ENCODE measurements at places on chromosomes 3 and 15.
A peak's percentile ranks its signal among the peaks of the same experiment; 100 is the strongest.

GRCh38 chr3:131387796-131388489 is 6.4 kb downstream of the NUDT16 start:
- DNase-seq: no peak

- peak; percentile 46 for DNase-seq
Observed at GRCh38 chr3:179068779-179069530, 2.7 kb downstream of the ZMAT3 start.

DNA sequence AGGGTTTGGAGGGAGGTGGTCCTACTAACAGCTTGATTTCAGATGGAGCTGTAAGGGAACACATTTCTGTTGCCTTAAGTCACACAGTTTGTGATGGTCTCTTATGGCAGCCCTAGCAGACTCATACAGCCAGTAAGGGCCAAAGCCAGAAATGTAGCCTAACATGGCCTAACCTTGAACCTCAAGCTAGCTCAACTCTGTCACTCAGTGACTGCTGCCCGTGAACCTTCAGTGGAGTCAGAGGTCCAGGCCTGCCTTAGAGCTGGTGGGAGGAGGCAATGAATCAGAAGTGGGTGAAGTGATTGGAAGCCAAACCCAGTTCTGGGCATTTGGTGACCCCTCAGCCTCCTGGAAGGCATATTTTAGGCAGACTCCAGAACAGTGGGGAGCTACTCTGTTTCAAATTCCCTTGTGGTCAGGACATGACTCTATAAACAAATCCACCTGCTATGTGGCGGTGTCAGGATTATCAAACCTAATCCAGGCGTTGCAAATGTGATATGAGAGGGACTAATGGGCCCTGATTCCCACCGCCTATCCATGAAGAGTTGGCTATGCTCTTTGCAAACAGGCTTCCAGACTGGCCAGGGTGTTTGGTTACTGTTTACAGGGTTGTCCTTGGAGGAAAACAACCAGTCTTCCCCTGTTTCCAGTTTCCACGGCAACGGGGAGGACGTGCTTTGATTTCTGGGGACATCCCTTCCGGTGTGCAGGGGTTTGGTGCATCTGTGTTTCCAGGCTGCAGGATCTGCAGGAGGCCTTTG is 105.9 kb upstream of the AGBL1 start:
- peak; percentile 48 for DNase-seq

DNA sequence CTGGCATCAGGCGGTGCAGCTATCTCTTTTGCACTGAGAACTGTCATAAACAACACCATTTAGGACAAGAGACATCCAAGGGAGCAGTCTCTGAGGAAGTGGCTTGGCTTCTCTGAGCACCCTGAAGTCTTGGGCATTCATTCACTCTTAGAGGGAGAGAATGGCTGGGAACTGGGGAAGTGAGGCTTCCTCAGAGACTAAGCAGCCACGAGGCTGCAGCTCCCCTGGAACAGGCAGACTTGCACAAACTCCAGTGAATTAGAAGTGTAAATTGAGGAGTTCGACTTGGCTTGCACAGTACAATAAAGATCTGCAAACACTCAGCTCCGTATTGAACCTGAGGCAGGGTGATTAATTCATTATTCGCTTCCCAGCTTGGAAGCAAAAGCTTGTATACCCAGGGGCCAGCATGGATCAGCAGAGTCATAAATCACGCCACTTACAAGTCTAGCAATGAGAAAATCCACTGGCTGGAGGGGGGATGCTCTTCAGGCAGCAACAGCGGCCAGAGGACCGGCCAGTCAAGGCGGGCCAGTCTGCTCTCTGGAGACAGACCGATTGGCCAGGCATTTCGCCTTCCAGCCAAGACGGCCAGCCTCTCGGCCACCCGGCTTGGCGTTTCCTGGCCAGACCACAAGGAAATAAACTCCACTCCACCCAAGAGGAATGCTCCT is 118.8 kb upstream of the ADPGK start:
- DNase-seq: no peak

- DNase-seq: no peak
Observed at GRCh38 chr15:101158166-101159095, 93.4 kb downstream of the CHSY1 start.

- DNase-seq: no peak
Observed at GRCh38 chr3:138203938-138204337, 16.8 kb downstream of the ARMC8 start.

DNA sequence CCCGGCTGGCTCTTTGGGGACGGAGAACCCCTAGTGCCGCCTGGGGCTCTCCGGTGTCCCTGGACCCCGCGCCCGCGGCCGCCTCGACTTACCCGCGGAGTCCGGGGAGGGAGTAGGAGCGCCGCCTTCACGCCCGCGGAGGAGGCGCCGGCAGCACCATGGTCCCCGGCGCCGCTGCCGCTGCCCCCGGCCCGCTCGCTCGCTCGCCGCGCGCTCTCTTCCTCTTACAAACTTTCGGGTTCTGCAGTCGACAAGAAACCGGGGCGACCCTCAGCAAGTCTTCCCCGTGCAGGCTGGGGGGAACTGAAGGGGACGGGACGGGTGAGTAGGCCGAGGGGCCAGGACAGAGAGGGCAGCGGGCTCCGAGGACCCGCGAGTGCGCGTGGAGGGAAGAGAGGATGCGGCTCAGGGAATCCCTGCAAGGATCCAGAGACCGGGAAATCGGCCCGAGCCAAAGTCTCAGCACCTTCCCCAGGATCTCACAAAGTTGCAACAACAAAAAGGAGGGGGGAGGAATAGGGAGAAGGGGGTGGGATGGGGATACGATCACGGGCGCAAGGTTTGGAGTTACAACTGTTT is 2.0 kb downstream of the FOXP1 start:
- DNase-seq: peak; percentile 52

- no peak for DNase-seq
Observed at GRCh38 chr3:22858486-22858885, 344.6 kb upstream of the UBE2E2 start.

DNA sequence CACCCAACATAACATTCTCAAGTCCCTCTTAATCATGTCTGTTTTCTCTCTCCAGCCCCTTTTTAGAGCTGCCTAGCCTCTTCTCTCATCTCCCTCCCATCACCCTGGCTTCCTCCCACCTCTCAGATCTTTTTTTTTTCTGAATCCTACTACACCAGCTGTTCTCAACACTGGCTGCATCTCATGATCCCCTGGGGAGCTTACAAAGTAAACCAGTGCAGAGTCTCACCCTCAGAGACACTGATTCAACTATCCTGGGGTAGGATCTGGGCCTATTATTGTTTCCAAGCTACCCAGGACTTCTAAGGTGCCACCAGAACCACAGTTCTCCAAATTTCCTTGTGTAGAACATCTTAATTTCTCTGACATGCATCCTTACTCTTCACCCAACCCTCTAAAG is 50.3 kb upstream of the ACAN start:
- DNase-seq: peak; percentile 46

DNA sequence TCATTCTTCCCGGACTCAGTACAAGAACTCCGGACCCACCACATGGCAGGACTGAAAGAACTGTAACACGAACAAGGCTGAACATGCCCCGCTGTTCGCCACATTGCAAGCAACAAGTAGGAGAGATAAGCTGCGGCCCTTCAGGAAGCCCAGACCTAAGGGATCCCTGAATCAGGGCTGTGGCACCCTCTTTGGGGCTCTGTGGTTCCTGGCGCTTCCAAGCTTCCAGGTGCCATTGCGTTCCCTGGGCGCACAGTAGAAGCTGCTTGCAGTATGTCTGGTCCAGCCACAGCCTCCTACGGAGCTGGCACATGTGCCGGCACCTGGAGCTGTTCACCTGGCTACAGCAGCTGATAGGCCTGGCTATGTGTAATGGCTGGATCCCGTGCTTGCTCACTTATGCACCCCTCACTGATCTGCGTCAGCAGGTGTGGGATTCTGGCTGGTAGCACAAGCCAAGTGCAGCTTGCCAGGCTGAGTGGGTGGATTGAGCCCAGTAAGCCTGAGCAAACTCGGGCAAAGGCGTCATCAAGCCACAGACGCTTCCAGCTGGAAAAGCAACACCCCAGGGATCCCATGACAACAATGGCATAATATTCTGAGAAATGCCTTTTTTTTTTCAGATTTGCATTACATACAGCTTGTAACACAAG is 748.6 kb upstream of the GBE1 start:
- no peak for DNase-seq

DNA sequence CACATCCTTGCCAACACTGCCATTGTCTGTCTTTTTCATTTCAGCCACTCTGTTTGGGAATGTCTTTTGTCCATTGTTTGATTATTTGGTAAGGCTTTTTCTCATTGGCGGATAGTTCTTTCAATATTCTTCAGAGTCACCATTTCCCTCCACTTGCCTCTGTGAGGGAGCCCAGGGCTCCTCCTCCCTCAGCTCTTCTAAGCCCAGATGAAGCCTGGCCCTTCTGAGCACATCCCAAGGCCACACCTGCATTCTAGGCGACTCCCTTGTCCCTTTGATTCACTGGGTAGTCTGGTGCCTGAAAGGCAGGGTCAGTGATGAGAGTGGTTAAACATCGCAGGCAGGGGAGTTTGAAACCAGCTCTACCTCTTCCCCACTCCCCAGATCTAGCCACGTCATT is 12.4 kb upstream of the LTF start:
- no peak for DNase-seq

GRCh38 chr15:94838281-94838680 is 606.9 kb downstream of the MCTP2 start:
- no peak for DNase-seq

GRCh38 chr3:172853921-172854666 is 103.6 kb downstream of the ECT2 start:
- no peak for DNase-seq

DNA sequence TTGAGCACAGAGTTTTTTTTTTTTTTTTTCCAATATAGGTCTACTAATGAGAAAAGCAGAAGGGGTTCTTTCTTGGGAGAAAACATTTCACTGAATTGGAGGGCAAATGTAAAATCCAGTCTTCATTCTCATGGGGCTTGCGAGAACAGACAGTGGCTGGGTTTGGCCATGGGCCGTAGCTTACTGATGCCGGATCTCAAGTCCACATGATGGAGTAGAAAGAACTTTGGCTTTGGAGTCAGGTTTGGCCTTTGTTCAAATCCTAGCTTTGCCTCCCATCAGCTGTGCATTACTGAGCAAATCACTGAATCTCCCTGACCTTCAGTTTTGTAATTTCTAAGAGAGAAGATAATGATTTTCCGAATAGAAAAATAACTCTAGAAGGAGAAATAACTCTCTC is 59.7 kb downstream of the LMCD1 start:
- no peak for DNase-seq

DNA sequence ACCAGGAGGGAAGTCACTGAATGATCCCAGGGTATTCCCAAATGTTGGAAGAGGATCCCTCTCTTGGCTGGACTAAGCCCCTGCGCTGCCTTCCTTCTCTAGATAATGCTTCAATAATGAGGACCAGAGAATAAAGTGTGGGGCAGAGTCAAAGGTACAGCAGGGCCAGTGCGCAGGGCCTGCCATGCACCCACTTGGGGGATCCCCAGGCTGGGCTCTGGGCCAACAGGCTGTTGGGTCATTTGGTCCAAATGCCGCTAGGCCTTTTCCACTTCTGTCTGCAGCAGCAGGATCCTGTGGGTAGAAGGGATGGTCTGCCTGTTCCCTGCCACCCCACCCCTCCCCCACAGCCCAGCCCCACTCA is 5.7 kb upstream of the CLK3 start:
- DNase-seq: no peak

DNA sequence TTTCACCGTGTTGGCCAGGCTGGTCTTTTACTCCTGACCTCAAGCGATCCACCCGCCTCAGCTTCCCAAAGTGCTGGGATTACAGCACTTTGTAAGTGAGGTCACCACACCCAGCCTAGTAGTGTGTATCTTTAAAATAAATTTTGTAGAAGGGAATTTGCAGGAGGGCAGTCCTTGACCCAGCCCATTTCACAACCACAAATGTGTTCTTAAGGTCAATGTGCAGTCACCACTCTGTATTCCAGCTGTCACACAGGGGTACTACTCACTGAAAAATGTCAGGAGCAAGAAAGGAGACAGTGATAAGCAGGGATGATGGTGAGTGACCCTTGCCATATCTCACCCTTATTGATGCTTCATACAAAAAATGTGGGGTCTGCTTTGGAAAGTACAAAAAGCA is 98.5 kb downstream of the FRMD5 start:
- no peak for DNase-seq

DNA sequence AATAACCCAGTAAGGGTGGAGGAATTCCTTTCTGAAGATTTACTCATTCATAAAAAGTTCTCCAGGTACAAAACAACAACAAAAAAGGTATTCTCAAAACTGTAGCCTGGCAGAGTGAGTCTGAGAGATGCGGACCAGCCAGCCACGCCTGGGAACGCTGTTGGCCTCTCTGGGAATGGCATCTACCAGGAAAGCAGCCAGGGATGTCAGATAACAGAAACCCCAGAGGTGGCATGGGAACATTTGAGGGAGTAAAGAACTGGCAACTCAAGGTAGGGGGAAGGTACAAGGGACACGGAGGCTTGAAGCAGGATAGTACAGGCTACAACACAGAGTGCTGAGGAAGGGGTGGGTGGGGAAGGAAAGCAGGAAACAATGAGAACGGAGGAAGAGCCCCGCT is 7.1 kb upstream of the AP3S2 start:
- no peak for DNase-seq

DNA sequence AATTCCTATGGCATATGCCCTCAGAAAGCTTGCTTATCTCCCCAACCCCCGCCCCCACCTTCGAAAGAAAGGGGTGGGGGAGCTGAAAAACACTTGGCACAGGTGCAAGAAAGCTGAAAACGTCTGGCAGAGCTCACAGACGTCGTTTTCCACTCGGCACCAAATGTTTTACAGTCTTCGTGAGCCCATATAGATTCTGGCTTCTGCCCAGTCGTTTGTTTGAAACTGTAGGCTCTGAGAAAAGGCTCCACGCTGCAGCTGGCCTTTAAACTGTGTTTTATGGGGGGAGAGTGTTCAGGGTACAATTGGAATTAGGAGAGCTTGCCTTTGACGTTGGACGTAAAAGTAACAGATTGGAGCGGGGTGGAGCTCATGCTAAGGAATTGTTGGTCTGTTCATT is 130.3 kb downstream of the MDFIC2 start:
- DNase-seq: no peak

DNA sequence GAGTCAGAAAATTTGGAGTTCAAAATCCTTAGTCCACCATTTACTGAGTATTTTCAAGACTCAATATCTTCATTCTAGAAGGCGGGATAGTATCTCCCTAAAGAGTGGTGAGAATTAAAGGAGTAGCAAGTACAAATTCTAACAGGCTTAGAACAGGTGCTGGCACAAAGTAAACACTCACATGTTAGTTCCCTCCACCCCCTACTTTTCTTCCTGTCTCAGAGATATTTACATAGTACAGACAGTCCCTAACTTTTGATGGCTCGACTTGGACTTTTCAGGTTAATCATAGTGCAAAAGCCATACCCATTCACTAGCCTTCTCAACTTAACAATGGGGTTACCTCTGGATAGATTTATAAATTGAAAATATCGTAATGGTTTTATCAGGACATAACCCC is 476.2 kb upstream of the RASGRP1 start:
- DNase-seq: no peak

DNA sequence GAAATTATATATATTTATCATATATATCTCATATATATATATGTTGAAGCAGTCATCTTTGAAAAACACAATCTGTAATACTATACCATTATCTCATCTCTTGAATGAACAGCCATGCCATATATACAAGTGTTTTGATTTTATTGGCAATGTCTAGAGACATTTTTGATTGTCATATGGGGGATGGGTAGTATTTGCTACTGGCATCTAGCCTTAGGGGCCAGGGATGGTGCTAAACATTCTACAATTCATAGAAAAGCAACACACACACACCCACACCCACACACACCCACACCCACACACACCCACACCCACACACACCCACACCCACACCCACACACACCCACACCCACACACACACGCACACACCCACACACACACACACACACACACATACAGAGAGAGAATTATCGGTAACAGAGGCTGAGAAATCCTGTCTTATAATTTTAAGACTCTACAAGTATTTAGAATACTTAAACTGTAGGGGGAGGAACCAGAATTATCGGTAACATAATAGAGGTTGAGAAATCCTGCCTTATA is 11.1 kb upstream of the PIK3R4 start:
- no peak for DNase-seq

Data from D341Med (cell line).